ENCODE measurements at places on chromosomes 2 and 18.

DNA sequence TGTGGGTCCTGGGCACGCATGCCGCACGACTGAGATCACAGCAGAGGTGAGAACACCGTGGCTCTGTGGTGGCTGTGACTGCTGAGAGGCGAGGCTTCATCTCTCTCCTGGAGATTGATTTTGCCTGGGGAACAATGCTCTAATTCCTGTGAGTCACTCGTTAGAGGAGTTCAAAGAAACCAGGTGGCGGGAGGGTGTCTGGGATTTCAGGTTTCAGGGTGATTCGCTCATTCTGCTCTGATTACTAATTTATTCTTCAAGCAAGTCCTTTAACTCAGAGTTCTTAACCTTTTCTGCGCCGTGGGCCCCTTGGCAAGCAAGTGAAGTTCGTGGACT, 56.3 kb downstream of the GLI2 start:
- DNase-seq, result no peak

GRCh38 chr2:17748745-17749144, 4.9 kb downstream of the SMC6 start:
- DNase-seq, result no peak

DNA sequence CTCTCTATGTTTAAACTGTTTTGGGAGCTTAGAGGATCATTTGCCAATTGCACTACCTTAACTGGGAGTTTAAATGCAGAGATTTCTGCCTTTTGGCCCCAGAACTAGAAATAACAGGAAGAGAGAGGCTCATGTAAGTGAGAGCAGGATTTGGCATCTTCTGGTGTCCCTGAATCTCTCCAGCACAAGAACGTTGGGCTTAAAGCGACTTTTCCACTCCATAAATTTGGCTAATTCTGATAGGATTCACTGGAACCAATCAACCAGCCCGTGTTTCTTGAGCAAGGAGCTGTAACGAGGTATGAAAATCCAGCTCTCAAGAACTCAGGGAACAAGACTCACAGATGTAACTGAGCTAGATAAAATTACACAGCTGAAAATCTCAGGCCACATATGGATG, 181.0 kb downstream of the C1D start:
- DNase-seq, result no peak

- DNase-seq, result no peak
Measured at GRCh38 chr2:197264332-197264731, 46.2 kb downstream of the ANKRD44 start.

GRCh38 chr2:42169874-42170521, 845 bp downstream of the EML4 start:
- peak; percentile 57 for DNase-seq

GRCh38 chr18:24262087-24262486, 123.2 kb downstream of the CABYR start:
- no peak for DNase-seq

- DNase-seq, result no peak
Measured at GRCh38 chr2:168246072-168246482, 1.3 kb downstream of the STK39 start.

- no peak for DNase-seq
Measured at GRCh38 chr2:232779465-232779864, 3.1 kb upstream of the KCNJ13 start.

- no peak for DNase-seq
Measured at GRCh38 chr18:2857491-2858131, 10.8 kb downstream of the EMILIN2 start.

DNA sequence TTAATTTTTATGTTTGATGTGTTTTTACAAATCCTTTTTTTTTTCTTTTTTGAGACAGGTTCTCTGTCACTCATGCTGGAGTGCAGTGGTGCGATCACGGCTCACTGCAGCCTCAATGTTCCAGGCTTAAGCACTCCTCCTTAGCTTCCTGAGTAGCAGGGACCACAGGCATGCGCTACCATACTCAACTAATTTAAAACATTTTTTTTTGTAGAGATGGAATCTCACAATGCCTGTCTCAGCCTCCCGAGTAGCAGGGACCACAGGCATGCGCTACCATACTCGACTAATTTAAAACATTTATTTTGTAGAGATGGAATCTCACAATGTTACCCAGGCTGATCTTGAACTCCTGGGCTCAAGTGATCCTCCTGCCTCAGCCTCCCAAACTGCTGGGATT, 3.2 kb downstream of the NOTO start:
- DNase-seq, result no peak

GRCh38 chr18:1018181-1018681, 113.6 kb downstream of the ADCYAP1 start:
- DNase-seq, result no peak

DNA sequence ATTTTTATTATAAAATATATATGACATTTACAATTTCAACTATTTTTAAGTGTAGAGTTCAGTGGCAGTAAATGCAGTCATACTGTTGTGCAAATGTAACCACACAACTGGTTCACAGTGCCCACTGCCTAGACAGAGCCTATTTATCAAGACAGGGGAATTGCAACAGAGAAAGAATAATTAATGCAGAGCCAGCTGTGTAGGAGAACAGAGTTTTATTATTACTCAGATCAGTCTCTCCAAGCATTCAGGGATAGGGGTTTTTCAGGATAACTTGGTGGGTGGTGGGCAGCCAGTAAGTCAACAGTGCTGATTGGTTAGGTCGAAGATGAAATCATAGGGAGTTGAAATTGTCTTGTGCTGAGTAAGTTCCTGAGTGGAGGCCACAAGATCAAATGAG, 200.3 kb downstream of the NYAP2 start:
- DNase-seq, result no peak

DNA sequence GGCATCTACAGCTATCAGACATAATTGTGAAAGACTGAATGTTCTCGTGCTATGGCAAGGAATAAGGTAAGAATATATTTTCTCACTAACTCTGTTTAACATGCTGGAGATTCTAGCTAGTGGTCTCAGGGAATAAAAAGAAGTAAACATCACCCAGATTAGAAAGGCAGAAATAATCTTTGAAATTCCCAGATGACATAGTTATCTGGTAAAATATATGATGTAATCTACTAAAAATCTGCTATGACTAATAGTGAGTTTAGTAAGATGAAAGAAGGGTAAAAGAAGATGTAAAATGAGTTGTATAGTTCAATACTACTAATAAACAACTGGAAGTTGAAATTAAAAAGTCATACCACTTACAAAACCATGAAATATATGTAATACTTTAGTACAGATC, 134.2 kb downstream of the DSC3 start:
- no peak for DNase-seq

DNA sequence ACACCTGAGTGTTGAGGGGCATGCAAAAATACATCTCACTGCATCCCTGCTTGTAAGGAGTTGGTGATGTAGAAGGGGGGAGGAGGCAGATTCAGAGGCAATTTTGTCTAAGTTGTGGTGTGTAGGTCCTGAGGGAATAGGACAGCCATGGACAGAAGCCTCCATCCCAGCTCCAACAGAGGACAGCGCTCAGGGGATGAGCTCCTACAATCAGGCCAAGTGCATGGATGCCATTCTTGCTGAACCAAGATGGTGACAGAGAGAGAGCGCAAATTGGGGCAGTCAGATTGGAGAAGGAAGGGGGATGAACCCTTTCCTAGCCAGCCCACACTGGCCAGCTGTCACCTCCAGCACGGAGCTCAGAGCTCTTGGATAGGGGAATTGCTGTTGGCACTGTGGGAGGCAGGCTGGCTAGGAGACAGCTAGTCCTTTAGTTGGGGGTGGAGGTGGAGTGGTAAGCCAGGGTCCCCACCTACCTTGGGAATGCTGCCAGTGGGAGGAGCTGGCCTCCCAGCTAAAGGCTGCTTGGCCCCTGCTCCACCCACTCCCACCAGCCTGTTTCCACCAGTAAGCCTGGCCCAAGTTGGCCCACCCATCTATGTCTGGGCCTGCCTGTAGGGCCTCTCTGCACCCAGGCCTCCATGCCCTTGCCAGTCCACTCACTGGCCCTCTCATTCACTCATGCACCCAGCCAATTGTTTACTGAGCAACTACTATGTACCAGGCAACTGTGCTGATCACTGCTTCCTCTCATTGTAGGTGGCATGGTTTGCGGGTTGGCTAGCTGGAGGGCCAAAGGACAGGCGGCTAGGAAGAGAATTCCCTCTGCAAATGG, 2.5 kb upstream of the PER2 start:
- no peak for DNase-seq

- no peak for DNase-seq
Measured at GRCh38 chr2:9415516-9416169, 7.7 kb downstream of the ITGB1BP1 start.

GRCh38 chr2:43054367-43054766, 172.0 kb downstream of the ZFP36L2 start:
- no peak for DNase-seq

DNA sequence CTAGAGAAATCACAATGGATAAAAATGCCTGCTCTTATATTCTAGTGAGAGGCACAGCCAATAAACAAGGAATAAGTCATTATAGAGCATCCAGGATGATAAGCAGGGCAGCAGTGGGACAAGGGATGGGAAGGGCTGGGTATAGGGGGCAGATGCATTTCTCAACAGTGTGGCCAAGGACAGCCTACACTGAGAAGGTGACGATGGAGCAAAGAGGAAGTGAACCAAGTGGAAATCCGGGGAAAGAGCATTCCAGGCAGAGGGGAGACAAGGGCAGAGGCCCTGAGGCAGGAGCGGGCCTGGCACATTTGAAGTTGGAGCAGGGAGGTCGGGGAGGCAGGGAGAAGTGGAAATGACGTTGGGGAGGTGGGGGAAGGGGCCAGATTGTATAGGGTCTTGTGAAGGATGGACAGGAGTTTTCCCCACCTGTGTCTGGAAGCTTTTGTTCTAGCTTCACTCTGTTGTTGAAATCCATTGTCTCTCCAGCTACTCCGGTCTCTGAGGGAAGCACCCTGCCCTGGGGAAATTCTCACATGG, 17.6 kb downstream of the TMEM177 start:
- no peak for DNase-seq

GRCh38 chr18:25089470-25089869, 262.5 kb downstream of the ZNF521 start:
- DNase-seq, result no peak

- no peak for DNase-seq
Measured at GRCh38 chr2:224217233-224217961, 178.3 kb upstream of the SERPINE2 start.

DNA sequence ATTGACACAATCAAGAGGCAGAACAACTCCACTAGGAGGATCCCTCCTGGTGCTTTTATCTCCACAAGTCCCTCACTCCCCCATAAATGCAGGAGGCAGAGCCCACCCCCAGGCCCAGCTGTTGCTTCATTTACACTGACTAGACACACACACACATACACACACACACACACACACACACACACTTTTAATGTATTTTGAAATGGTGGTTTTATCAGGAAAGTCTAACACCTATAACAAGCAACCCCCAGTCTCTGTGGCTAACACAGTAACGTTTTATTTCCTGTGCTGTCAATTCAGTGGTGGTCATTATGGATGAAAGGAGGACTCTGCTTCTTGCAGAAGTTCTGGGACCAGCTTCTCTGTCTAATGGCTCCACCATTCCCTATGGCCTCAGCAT, 125.4 kb upstream of the FOSL2 start:
- DNase-seq, result no peak

GRCh38 chr2:201007584-201007998, 44.1 kb upstream of the ORC2 start:
- no peak for DNase-seq

DNA sequence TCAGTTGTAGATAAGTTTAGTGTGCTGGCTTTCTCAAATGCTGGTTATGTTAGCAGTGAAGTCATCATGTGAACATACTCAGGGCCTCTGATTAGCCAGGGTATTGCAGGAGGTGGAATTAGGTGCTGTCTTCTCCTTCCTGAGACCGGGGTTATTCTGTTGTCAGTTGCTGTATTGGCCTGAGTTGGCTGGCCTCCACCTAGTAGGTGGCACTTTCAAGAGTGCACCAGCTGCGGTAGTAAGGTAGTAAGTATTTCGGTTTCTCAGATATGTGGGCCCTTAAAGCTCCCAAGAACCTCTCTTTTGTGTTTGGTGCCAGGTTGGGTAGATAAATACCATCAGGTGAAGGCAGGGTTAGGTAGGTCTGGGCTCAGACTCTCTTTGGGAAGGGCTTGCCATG, 1430.5 kb upstream of the CELF4 start:
- peak; percentile 18 for DNase-seq

DNA sequence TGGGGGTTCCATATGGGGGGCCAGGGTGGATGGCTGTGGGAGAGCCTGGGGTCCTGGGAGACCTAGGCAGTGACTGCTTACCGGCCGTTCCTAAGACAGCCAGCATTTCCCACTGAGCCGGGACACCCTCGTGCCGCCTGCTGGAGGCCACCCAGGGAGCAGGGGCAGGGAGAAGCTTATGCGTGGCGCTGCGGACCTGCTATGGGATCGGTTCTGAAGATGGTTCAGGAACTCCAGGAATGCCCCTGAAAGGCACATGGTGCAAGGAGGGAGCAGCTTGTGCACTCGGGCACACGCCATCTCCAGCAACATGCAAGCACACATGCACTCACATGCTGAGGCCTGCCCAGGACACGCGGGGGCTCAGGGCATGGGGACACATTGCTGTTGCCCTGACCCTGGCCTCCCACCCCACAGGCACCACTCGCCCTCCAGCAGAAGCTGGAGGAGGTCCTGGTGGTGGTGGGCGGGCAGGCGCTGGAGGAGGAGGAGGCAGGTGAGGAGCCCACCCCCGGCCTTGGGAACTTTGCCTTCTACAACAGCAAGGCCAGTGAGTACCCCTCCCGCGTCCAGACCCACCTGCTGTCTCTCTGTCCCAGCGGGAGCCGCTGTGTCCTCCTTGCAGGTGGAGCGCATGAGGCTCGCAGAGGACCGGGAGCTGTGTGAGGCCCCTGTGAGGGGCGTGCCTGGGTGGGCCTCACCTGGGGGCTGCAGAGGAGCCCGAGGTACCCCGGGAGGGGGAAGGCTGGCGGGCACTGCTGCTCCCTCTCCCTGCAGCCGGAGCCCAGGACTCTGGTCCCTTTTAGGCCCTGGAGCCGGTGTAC, 4.1 kb downstream of the KLHL30 start:
- DNase-seq, result no peak

DNA sequence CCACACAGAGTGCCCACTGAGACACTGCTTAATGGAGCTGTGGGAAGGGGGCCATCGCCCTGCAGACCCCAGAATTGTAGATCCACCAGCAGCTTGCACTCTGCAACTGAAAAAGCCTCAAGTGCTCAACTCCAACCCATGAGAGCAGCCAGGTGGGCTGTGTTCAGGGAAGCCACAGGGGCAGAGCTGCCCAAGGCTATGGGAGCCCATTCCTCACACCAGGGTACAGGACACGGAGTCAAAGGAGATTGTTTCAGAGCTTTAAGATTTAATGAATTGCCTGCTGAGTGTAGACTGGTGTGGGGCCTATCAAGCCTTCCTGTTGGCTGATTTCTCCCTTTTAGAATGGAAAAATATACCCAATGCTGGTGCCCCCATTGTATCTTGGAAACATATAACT, 17.2 kb downstream of the TPO start:
- DNase-seq, result no peak

DNA sequence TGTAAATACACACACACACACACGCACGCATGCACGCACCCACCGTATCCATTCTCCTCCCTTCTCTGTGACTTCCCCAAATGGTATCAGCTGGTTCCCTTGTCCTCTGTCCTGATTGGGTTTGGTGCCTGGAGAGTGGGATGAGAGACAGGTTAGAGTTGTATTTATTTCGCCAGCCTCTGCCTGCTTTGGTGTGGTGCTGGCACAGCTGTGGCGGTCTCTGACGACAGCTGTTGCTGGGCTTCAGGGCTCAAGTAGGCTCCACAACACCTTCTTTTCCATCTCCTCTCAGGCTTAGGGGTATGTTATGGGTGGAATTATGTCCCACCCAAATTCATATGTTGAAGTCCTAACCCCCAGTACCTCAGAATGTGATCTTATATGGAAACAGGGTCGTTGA, 94.9 kb upstream of the ITGA6 start:
- DNase-seq, result no peak

- no peak for DNase-seq
Measured at GRCh38 chr2:226418521-226418920, 381.1 kb downstream of the IRS1 start.

- DNase-seq, result peak; percentile 45
Measured at GRCh38 chr2:208415255-208415654, 8.7 kb downstream of the PTH2R start.

All from GM12865 (cell line).